ENCODE measurements at places on chromosomes 7 and 10.

DNA sequence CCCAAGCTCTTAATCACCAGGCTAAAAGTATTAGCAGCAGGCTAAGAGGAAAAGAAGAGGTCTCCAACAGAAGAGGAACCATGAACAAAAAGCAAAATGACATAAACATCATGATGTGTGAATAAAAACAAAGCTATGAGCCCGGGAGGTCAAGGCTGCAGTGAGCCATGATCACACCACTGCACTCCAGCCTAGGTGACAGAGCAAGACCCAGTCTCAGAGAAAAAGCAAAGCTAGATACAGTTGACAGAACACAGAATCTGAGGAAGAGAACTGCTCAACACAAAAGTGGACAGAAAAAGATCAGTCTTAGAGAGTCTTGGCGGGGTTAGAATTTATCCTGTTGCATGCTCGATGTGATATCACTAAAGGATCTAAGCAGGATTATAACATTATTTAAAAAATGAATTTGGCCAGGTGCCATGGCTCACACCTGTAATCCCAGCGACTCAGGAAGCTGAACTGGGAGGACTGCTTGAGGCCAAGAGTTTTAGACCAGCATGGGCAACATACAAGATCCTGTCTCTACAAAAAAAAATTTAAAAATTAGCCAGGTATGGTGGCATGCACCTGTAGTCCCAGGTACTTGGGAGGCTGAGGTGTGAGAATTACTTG, 37.5 kb downstream of the NT5C2 start:
- no peak for DNase-seq

- DNase-seq = no peak
Observed at GRCh38 chr7:102029616-102030015, 212.2 kb downstream of the CUX1 start.

GRCh38 chr10:12358863-12359564, 9.7 kb downstream of the CAMK1D start:
- no peak for DNase-seq

DNA sequence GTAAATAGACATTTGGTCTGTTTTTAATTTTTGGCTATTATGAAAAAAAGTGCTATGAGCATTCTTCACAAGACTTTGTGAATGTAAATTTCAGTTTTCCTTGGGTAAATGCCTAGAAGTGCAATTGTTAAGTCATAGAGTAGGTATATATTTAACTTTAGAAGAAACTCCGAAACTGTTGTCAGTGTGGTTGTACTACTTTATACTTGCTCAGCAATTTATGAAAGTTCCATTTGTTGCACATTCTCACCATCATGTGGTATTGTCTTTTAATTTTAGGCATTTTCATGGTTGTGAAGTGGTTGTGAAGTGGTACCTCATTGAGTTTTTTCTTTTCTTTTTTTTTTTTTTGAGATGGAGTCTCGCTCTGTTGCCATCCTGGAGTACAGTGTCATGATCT, 60.0 kb downstream of the TYW1 start:
- DNase-seq = no peak

DNA sequence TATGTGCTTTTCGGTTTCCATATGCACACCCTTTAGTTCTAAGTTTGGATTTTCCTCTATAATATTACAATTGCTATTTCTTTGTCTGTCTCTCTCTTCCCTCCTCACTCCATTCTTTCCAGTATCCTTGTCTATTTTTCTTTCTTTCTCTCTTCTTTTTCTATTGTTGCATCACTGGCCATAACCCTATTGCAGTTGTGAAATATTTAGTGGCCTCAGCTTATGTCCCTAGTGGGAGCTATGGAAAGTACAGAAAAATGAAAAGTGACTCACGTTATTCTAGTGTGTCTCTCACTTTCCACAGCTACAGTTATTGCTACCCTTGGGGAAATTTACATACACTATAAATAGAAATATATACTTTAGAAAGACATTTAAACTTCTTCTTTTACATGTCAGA, 59.1 kb downstream of the CNTNAP2 start:
- no peak for DNase-seq

DNA sequence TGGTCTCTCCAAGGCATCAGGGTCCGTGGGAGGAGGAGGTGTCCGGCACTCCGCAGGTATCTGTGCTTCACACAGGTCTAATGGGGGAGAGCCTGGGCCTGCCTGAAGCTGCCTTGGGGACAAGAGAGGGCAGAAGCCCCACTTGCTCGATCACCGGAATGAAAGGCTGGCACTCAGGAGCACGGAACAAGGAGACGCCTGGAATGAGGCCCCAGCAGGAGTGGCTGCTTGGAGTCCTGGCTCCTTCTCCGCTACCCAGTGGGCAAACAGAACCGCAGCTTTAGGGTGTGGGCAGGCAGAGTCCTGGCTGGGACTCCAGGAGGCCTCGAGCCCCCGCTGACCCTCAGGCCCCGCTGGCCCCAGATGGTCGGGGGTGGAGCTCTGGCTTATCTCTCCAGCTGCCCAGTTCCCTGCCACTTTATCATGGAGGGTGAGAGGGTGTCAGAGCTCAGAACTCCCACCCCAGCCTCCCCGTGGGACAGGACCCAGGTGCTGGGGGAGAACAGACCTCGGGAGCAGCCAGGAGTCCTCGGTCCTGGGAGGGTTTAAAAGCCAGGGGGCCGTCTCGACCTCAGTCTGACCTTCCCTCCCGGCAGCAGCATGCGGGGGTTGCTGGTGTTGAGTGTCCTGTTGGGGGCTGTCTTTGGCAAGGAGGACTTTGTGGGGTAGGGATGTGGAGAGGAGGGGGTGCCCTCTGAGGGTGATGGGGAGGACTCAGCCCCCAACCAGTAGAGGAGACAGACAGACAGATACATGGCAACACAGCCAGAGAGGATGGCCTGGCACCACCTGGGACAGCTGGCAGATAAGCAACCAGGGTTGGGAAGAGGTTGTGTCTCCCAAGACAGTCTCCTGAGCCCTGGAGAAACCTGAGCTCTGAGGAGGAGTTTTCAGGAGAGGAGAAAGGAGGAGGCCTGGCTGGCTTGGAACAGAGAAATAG, at the start of gene CPA1:
TSS of gene CPA1 (plus strand) at position 574 of the 940 bp plus-strand sequence. CDS start at position 601, 27 bp downstream.
- DNase-seq = no peak

- DNase-seq = no peak
Observed at GRCh38 chr7:55457801-55458200, 92.7 kb downstream of the LANCL2 start.

DNA sequence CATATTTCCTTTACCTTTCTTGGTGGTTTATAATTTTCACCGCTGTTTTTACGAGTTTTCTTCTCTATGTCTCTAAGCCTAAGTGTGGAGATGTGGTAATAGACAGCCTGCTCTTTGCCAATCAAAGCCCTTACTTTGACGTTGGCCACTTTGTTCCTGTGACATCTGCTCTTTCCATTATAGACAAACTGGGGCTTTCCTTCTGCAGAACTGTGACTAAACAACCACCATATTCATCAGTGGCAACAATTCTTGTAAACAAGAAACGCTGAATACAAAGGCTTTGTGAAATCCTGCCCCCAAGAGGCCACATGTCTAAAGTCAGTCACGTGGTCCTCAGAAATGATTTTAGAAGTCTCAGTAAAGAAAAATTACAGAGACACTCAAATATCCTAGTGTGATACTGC, 59.6 kb upstream of the CAPZA2 start:
- DNase-seq = no peak

DNA sequence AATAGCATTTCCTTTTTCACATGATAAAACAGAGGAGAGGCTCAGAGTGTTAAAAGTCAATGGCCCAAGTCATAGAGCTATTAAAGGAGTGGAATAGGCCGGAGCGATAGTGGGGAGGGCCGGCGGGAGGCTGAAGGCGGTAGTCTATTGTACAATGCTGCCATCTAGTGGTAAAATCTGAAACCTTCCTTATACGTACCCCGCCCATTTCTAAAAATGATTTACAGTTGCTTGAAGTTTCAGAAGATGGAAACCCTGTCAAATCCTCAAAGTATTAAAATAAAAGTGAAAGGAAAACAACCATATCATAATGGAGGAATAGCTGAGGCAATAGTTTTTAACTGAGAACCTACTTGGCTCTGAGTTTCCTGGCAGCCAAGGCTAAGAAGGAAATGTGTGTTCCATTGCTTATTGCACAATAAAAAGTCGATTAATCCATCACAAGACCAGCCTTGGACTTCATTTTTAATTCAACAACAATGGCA, 209.1 kb downstream of the CCSER2 start:
- peak; percentile 18 for DNase-seq

- DNase-seq = no peak
Observed at GRCh38 chr7:128203710-128204214, 37.3 kb upstream of the LEP start.

DNA sequence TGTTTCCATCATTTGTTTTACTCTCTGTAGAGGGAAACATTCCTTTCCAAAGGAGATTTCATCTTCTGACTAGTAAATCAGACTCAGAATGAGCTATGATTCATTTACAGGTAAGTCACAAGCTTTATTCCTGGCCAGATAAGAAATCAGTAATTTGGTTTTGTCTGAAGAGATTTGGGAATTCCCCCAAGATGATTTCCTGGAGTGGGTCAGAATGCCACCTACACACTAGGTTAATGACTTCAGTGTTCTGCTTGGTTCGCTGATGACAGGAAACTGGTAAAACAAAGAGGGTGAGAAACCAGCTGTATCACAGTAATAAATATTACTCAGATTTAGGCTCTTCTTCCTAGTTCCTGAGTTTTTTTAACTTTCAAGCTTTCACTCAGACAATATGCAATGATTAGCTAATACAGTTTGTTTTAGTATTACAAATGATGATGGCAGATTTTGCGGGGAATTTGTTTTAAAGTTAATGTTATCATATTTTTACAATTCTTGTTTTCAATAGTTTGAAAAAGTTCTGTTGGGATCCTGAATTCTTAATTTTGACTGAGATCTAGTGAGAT, 8.3 kb upstream of the ASZ1 start:
- no peak for DNase-seq

DNA sequence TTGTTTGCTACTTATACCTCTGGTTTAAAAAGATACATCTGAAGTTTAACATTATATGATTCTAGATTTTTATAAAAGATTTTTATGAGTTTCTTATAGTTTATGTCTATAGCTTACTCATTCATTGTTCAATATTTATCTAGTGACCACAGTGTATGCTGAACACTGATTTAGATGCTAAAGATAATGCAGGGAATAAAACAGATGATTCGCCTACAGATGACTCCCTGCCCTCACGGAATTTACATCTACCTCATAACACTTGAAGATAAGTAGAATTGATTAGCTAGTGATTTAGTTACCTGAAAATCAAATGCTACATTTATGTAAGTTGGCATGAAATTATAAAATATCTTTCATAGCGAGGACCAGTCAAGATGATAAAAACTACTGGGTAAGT, 105.8 kb downstream of the HIPK2 start:
- no peak for DNase-seq

DNA sequence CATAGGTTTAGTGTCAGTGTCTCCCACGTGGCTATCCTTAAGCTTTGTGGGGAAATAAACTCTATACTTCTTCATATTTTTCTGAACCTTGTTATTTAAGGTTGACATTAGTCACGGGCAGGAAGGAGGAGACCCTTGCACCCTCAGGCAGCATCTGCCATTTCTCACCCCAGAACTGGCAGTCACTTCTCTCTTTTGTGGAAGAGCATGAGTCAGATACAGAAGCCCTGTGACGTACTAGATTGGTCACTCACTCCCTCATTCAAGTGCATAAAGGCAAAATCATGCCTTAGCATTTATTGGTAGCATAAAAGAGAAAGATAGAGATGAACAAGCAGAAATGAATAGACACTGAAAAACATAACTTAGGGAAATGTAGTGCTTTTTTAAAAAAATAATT, 206.0 kb upstream of the MDFIC start:
- no peak for DNase-seq

GRCh38 chr10:72563327-72563932, 62.4 kb downstream of the MICU1 start:
- no peak for DNase-seq

- DNase-seq = no peak
Observed at GRCh38 chr7:105990727-105991453, 27.8 kb downstream of the CDHR3 start.

DNA sequence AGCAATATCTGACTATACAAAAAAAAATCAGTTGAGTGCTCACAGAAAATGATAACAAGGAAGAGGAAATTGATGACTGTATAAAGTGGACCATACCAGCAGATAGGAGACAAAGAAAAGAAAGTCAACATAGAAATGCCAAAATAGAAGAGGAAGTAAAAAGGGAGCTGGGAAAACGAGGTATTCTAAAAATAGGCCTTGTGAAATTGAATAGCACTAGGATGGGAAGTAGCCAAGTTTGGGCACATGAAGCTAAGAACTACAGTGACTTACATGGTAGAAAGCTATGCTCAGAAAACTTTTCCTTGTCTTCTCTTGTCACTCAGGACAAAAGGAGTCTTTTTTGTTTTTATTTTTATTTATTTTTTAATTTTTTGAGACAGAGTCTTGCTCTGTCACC, 76.2 kb upstream of the APBB1IP start:
- no peak for DNase-seq
